ENCODE measurements at places on chromosomes 16 and 17.

DNA sequence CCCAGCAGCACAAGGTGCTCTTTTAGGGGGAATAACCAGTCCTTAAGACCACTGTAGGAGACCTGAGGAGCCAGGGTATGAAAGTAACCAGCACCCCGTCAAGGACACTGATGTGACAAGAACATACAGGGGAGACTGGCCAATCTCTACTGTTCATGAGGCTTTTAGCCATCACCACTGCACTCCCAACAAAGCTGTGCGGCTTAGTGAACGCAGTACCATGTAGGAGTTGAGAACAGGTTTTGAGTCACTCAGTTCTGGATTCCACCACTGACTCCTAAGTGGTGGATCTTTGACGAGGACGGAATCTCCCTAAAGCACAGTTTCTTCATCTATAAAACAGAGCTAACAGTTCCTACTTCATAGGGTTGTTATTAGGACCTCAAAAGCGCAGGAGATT lies 26.8 kb downstream of the COG4 start:
- no peak for DNase-seq

GRCh38 chr17:68172461-68172954 lies 75.3 kb upstream of the AMZ2 start:
- DNase-seq: peak; percentile 72

DNA sequence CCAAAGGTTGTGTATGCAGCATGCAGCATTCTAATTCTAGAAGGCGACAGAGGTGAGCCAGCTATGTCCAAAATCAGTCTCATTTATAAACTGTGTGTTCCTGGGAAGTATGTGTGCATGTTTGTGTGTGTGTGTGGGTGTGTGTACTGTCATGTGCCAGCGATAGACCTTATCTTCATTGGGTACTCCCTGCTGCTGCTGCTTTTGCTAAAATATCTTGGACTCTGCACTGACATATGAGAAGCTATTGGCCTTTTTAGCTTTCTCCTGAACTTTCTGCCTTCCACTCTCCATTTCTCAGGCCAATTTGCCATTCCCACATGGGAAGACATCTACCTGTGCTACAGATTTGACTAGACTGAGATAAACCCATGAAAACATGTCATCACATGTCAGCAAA lies 2.0 kb upstream of the LPO start:
- DNase-seq: no peak

GRCh38 chr17:68612923-68613292 lies 11.7 kb upstream of the FAM20A start:
- DNase-seq: no peak

DNA sequence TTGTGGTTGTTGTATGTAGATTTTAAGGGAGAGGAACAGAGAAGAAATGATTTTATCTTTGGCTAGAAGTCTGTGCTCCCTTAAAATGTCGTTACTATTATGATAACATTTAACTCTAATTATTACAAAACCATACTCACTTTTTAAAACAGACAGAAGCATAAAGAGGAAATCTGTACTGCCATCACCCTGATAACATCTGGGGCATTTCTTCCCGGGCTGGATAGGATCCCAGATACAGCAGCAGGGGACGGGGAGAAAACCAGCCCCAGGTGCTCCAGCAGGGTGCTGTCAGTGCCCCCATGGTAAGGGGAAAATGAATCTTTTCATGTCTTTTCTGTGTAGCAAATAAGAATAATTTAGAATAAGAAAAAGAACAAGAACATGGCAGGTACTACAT lies 139.4 kb upstream of the IRX6 start:
- DNase-seq: no peak

DNA sequence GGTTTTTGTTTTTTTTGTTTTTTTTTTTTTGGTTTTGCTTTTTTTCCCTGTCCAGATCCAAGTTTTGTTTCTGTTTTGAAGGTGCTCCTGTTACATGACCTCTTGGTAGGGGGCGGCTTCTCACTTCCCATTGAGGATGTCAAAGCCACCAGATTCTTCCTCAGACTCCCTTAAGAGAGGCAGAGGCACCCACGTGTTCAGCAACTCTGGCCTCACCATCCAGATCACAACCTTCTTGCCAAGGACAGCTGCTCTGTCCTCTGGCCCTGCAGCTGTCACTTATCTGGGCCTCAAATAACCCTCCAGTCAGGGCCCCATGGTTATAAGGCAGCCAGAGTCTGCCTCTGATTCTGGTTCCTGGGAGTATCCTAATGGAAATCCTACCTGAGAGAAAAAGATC lies 208.5 kb downstream of the STX8 start:
- DNase-seq: no peak

DNA sequence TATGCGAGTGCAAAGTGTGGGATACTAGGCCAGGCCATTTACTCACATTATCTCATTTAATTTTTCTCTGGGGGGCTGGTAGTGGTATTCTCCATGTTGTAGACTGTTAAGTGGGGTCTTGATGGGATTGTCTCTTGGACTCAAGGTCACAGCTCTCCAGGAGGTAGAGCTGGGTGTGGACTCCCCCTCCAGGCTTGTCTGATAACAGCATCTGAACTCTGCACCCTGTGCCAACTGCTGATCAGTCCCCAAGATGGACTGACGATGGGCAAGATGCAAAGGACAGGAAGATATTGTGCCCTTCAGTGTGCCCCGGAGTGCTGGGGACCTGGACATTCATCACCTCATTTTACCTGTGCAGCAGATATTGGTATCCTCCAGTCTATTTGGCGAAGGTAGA lies 147.8 kb downstream of the MSI2 start:
- DNase-seq: no peak

DNA sequence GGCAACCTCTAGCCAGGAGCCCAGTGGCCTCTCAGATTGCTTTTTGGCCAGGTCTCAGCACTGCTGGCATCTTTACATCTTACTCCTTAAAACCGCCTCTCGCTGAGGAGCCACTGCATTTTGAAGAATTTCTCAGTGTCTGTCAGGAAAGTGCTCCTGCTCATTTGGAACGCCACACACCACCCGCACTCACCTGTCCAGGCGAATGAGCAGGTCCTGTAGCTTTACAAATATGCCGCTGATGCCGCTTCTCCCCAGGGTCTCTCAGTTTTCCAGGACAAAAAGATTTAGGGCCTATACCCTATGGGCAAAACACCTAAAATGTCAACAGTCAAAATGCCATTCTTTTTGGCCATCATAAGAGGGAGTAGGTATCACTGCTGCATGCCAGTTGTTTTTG lies 22.1 kb downstream of the CYB561 start:
- DNase-seq: no peak

GRCh38 chr16:50781043-50781442 lies 39.2 kb downstream of the CYLD start:
- DNase-seq: no peak

GRCh38 chr17:79842656-79843473 lies 3.6 kb upstream of the CBX4 start:
- no peak for DNase-seq

GRCh38 chr17:1275962-1276736 lies 3.3 kb upstream of the TRARG1 start:
- DNase-seq: peak; percentile 64

- DNase-seq: no peak
Measured at GRCh38 chr17:52140601-52141000, 17.9 kb downstream of the CA10 start.

DNA sequence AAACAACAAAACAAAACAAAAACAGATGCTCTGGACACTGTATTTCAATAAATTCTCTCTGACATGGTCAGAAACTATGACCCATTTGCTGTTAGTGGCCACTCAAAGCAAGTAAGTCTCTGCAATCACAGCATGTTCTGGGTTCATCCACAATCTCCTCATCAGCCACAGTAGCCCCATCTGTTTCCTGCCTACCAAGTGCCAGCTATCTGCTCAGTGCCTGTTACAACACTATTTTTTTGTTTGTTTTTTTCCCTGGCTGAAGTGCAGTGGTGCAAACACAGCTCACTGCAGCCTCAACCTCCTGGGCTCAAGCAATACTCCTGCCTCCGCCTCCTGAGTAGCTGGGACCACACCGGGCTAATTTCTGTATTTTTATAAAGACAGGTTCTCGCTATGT lies 137.9 kb downstream of the SOX9 start:
- no peak for DNase-seq

DNA sequence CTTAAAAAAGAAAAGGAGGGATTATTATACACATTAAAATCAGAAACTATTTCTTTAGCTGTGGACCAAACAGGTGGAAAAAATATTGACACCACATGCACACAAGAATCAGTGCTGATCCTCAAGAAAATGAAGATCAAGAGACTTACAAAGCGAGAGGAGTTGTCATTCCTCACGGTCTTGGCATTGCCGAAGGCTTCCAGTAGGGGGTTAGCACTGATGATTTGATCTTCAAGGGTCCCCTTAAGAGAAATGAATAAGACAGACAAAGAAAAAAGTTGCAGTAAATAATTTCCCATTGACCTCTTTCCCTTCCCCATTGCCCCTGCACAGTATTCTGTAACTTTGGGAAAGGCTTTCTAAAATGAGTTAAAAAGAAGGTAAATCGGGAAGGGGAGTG lies 6.0 kb downstream of the MYH4 start:
- no peak for DNase-seq

DNA sequence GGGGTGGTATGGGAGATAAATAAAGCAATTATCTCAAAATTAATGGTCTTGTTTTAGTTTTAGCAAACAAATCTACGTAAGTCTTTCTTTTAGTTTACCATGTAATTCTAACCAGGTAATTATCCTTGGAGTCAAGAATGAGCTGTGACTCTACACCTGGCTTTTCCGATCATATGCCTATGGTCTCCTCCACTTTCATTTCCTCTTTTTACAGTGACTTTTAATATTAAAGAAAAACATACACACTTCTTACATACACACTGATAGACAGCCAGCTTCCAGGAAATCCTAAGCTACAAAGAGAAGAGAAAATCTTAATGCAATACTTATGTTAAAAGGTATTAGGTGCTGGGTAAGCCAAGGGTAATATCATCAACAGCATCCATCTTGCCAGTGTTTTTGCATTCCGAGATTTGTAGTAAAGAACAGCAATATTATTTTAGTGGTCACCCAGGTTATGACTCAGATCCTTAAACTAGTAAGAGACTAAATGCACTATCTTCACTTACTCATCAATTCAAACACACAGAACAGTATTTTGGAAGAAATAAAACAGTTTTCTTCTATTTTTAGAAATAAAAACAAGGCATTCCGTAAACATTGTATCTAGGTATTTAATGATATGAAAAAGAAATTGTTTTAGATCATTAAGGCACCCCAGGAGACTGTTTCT lies 4.4 kb upstream of the IRX5 start:
- no peak for DNase-seq

GRCh38 chr16:58063377-58064076 lies 38.0 kb downstream of the MMP15 start:
- DNase-seq: no peak

DNA sequence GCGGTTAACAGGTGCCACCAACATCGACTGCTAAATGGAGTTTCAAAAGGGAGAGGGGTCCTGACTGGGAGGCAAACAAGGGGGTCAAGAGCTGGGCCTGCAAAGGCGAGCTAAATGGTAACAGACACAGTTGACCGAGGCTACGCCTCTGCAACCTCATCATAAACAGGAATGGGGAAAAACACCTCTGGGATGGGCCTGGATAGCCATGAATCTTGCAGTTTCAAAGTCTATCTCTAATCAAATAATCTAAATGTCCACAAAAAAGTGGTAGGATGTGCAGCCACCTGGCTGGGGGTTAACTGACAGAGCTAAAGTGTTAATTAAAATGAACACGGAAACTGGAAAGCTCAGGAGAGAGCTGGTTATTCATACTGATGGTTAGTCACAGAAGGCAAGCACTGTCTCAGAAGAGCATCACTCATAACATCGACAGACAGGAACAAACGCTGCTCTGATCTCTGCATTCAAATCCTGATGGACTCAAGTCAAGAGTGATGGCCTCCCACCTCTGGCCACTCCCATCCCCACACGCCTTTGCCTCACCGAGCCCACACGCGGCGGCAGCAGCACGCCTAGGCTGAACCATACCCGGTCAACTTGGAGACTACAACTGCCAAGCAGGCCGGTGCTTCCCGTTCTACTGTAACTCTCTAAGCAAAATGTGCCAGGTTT lies 56.3 kb downstream of the CREBBP start:
- DNase-seq: no peak

Data from Calu3 (cell line).